ENCODE measurements at places on chromosomes 6 and 20. TPM values are rescaled to one million over a fixed set of nuclear protein-coding genes. Genes with fewer than 3 reads are reported as not detected.

DNA sequence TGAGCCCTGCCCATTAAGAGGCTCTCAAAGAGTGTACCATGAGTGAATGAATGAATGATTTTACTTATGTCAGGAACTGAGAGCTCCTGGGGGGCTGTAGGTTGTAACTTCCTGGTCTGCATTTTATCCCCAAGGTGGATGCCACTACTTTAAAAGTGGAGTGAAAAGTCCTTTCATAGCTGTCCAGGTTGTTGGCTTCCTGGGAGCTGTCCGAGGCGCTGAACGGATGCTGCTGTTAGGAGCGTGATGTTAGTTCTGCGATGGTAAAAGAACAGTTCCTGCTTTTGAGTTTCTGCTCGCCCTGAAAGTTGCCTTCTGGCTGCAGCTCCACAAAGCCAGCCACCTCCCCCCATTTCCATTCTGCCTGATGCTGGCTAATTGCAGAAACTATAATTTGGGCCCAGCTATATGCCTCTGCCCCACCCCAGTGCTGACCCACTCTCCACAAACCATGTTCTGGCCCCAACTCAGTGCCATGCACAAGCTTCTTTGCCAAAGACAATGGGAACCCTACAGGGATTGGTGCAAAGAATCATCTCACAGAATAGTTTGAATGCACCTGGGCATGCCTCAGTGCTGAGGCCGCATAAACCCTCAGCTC is 330.9 kb upstream of the CDH4 start:
- no peaks in the 10 kb centered on the region for H3K36me3 ChIP-seq
- H3K27ac ChIP-seq: no peak overlapping the region
- H3K27me3 ChIP-seq: no peaks in the 10 kb centered on the region

HDGFL1 gene
- total RNA-seq: not detected

GRCh38 chr20:32681175-32682084 is 7.7 kb upstream of the C20orf203 start:
- H3K4me1 ChIP-seq: no peaks in the 10 kb centered on the region
- no peaks in the 10 kb centered on the region for H3K36me3 ChIP-seq
- H3K27ac ChIP-seq: no peak overlapping the region
- no peak overlapping the region for H3K4me3 ChIP-seq
- DNase-seq: no peak

DNA sequence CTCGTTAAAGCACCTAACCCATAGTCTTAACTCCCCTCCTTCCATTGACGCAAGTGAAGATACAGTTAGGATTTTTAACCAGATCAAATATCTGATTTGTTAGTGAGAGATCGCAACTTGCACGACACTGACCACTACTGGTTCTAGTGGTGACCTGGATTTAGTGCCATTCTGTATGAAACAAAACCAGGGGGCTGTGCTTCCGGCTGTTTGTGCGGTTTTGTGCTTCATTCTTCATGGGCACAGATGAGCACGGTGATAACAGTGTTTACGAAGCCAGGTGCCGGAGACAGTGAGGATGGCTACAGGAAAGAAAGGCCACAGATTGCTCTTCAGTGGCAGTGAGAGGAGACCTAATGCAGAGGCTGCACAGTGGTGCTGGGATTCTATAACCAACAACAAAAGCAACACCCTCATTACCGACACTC is 75.5 kb downstream of the NOL4L start:
- H3K27ac ChIP-seq: no peak overlapping the region
- DNase-seq: no peak
- no peaks in the 10 kb centered on the region for H3K27me3 ChIP-seq
- H3K4me1 ChIP-seq: no peaks in the 10 kb centered on the region

PCSK2 gene
- 12.5 TPM for total RNA-seq

GRCh38 chr6:10315034-10315433 is 99.8 kb downstream of the TFAP2A start:
- peaks cover 27% of the 10 kb centered on the region for H3K4me1 ChIP-seq
- DNase-seq: no peak
- H3K4me3 ChIP-seq: no peak overlapping the region
- no peaks in the 10 kb centered on the region for H3K27me3 ChIP-seq

DNA sequence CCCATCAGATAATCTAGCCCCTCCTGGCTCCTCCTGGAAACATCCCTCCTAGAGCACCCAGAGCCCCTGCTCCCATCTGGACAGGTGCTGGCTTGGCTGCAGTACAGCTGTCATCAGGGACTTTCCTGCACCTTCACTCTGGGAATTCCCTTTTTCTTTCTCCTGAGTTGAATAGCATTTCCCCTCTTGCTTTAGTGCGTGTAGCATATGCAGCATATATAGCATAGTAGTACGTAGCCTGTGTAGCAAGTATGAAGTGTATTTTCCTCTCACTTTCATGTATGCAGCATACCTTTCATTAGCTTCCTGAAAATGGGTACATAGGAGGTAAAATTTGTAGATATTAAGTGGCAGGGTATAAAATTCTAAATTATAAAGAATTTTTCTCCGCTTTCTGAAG is 352.9 kb downstream of the ESR1 start:
- no peak for DNase-seq
- no peaks in the 10 kb centered on the region for H3K27me3 ChIP-seq
- peaks cover 12% of the 10 kb centered on the region for H3K36me3 ChIP-seq
- H3K4me1 ChIP-seq: no peaks in the 10 kb centered on the region

SOBP gene
- total RNA-seq: 44.1 TPM

ACTL10 gene
- 1.9 TPM for total RNA-seq

GRCh38 chr6:1479095-1479494 is 89.7 kb downstream of the FOXF2 start:
- H3K36me3 ChIP-seq: no peaks in the 10 kb centered on the region
- H3K4me3 ChIP-seq: no peak overlapping the region
- no peak for DNase-seq
- H3K4me1 ChIP-seq: no peaks in the 10 kb centered on the region
- H3K27ac ChIP-seq: no peak overlapping the region
- no peaks in the 10 kb centered on the region for H3K27me3 ChIP-seq

CRYBG1 gene
- 2.1 TPM for total RNA-seq

PPP1R16B gene
- 3.7 TPM for total RNA-seq

DNA sequence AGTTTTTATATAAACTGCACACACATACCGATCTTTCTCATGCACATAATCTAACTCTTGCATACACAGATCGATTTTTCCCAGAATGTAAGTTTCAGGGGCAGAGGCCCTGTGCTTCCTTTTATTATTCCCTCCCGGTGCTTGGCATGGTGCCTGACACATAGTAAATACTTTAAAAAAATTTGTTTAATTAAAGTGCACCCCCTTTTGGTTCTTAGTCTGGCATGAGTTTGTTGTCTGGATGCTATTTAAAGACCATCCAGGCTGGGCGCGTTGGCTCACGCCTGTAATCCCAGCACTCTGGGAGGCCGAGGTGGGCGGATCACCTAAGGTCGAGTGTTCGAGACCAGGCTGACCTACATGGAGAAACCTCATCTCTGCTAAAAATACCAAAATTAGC is 5.4 kb upstream of the DEK start:
- no peak overlapping the region for H3K4me3 ChIP-seq
- no peak overlapping the region for H3K27ac ChIP-seq
- no peak for DNase-seq
- no peaks in the 10 kb centered on the region for H3K27me3 ChIP-seq
- peaks cover 4% of the 10 kb centered on the region for H3K4me1 ChIP-seq

- no peaks in the 10 kb centered on the region for H3K36me3 ChIP-seq
- no peak overlapping the region for H3K4me3 ChIP-seq
- no peaks in the 10 kb centered on the region for H3K27me3 ChIP-seq
- DNase-seq: peak; percentile 74
- H3K27ac ChIP-seq: no peak overlapping the region
- no peaks in the 10 kb centered on the region for H3K4me1 ChIP-seq
Observed at GRCh38 chr6:7697820-7698623, 27.9 kb upstream of the BMP6 start.

DNA sequence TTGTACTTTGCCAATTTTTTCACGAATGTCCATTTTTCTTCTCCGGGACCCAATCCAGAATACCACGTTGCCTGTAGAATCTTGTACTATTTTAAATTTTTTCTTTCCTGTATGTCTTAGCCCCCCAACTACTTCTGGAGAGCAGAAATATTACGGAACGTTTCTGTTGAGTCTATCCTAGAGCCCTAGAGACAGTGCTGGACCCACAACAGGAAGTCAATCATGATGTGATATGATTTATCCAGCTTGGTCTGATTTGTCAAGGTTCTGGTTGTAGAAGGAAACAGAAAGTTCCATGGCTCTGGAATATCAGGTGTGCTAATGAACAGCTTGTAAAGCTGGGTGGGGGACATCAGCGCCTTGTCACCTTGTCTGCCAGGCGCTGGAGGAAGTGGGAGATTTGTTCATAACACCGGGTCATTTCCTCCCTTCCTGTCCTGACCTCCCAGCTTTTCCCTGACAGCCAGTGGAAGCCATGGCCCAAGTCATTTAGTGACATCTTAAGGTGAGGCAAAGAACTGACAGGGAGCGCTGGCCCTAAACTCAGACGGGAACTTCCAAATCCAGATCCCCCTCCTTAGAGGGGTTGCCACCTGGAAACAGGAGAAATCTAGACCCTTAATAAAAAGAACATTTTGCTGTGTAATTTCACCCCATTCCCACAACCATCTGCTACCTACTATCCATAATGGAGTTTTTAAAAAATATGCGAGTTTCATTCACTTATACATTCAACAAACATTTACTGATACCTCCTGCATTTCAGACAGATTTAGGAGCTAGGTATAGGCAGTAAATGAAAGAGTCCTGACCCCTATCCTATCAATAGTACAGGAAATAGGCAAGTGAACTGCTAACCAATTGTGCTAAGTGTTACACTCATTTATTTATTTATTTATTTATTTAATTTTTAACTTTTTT is 130.5 kb downstream of the ZFP64 start:
- H3K4me3 ChIP-seq: no peak overlapping the region
- DNase-seq: no peak
- H3K27me3 ChIP-seq: no peaks in the 10 kb centered on the region
- H3K36me3 ChIP-seq: no peaks in the 10 kb centered on the region
- H3K27ac ChIP-seq: no peak overlapping the region

DNA sequence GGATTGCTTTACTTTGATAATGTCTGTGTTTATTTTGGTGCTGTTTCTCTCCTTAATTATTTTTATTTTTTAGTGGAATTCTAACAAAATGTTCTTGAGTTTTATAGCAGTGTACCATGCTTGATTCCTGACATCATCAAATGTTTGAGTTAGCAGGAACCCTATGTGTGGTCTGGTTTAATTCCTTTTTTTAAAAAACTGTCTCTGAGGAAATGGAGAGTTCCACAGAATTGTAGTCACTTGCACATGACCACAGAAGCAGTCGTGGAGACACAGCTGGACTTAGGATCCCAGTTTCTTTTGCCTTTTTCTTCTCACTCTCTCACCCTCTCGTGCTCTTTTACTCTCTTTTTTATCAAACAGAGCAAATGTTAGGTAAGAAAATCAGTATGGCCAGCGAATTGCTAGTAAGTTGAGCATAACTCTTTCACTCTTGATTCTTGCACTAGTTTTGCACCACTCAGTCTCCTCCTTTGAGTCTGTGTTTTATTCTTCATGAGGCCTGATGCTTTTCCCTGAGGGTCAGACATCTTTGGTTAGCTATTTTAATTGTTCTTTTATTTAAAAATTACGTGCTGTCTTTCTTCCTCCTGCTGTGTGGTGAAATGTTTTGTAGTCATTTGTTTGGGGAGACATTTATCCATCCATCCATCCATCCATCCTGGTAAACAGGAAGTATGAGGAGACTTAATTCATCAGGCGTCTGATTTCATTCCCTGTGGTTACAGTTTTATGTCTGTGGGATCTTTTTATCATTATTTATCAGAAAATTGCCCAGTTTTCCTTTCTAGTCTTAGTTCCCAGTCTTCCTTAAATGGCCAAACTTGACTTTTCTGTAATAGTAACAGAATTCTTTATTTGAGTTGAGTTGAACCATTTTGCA is 83.0 kb downstream of the SCAF8 start:
- H3K4me3 ChIP-seq: no peak overlapping the region
- H3K36me3 ChIP-seq: peaks cover 22% of the 10 kb centered on the region
- no peaks in the 10 kb centered on the region for H3K27me3 ChIP-seq

DNA sequence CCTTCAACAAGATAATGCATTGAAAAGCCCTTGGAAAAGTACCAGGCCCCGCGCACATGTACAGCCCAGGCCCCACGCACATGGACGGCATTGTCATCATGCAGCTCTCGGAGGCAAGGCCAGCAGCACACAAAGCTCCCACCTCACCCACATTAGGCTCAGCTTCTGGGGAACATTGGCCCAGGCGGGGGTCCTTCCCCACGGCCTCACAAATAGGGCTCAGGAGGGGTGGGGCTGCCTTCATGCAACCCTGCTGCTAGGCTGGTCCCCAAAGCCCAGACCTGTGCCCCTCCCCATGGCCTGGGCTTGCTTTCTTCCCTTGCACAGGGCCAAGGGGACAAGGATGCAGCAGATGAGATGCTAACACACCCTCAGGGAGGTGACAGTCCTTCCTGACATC is 26.7 kb downstream of the NPEPL1 start:
- peak; percentile 80 for DNase-seq
- H3K27me3 ChIP-seq: no peaks in the 10 kb centered on the region
- peaks cover 15% of the 10 kb centered on the region for H3K36me3 ChIP-seq

- DNase-seq: no peak
- peaks cover 30% of the 10 kb centered on the region for H3K27me3 ChIP-seq
- H3K36me3 ChIP-seq: no peaks in the 10 kb centered on the region
- H3K27ac ChIP-seq: no peak overlapping the region
- peaks cover 13% of the 10 kb centered on the region for H3K4me1 ChIP-seq
Observed at GRCh38 chr6:27669295-27669623, 196.4 kb upstream of the ZNF184 start.

ZBTB46 gene
- 16.3 TPM for total RNA-seq

SLC16A10 gene
- 0.83 TPM for total RNA-seq

BEND3 gene
- 1.5 TPM for total RNA-seq

GRCh38 chr20:31918466-31919105 is 33.3 kb downstream of the PDRG1 start:
- H3K27ac ChIP-seq: no peak overlapping the region
- no peak for DNase-seq
- no peak overlapping the region for H3K4me3 ChIP-seq
- H3K36me3 ChIP-seq: no peaks in the 10 kb centered on the region
- H3K4me1 ChIP-seq: no peaks in the 10 kb centered on the region
- H3K27me3 ChIP-seq: no peaks in the 10 kb centered on the region

NOX3 gene
- not detected for total RNA-seq

DNA sequence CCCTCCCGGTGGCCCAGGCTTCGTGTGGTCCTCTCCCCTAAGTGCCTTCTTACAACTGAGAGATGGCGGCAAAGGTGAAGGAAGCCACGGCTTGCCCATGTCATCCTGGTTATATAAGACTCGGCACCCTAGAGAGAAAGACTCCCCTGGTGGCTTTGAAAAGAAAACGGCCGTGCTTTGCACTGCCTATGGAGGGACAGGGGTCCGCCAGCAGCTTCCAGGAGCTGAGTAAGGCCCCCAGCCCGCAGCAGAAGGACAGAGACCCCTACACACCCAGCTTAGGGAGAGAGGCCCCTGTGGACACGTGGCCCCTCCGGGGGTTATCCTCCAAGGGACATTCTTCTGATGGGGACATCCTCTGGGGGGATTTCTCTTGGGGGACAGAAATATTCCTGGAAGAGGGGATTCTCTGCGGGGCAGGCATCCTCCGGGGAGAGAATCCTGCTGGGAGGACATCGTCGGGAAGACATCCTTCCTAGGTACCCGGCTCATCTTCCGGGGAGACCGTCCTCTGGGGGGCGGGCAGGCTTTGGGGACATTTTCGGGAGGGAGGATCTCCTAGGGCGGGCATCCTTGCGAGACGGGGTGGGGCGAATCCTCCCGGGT is 511 bp upstream of the OGFR start:
- H3K36me3 ChIP-seq: peaks cover 47% of the 10 kb centered on the region
- H3K4me1 ChIP-seq: peaks cover 49% of the 10 kb centered on the region
- no peaks in the 10 kb centered on the region for H3K27me3 ChIP-seq
- no peak for DNase-seq
